ENCODE measurements at places on chromosomes 13 and 19.
A peak's percentile ranks its signal among the peaks of the same experiment; 100 is the strongest.

- DNase-seq = no peak
Measured at GRCh38 chr13:84417416-84417815, 535.1 kb upstream of the SLITRK1 start.

DNA sequence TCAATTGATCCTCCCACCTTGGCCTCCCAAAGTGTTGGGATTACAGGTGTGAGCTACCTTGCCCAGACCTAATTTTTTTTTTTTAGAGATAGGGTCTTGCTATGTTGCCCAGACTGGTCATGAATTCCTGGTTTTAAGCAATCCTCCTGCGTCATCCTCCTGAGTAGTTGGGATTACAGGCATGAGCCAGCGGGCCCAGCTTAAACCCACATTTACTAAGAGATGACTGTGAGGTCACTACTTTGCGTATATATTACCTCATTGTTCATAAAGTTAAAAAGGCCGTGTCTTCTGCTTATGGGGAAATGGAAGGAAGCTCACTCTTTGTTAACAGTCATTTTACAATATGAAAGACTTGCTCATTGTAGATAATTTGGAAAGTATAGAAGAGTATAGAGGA lies 39.6 kb upstream of the C1QTNF9 start:
- DNase-seq = no peak

DNA sequence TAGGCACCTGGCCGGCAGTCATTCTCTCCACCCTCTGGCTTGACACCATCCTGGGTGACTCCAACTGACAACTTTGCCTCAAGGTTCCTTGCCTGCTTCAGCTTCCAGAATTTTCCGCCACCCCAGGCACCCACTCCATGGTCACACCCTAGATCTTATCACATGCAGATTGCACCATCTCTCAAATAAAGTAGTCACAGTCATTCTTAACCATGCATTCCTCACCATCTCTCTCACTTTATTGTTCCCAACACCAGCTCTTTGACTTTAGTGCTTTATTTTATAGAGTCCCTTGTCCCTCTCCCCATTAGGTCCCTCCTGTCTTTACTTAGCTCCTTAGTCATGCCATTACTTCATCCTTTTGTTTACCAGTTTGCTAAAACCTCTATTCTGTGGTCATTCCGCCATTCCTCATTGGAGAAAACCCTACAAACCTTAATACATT lies 351.7 kb downstream of the SPRY2 start:
- DNase-seq = no peak

DNA sequence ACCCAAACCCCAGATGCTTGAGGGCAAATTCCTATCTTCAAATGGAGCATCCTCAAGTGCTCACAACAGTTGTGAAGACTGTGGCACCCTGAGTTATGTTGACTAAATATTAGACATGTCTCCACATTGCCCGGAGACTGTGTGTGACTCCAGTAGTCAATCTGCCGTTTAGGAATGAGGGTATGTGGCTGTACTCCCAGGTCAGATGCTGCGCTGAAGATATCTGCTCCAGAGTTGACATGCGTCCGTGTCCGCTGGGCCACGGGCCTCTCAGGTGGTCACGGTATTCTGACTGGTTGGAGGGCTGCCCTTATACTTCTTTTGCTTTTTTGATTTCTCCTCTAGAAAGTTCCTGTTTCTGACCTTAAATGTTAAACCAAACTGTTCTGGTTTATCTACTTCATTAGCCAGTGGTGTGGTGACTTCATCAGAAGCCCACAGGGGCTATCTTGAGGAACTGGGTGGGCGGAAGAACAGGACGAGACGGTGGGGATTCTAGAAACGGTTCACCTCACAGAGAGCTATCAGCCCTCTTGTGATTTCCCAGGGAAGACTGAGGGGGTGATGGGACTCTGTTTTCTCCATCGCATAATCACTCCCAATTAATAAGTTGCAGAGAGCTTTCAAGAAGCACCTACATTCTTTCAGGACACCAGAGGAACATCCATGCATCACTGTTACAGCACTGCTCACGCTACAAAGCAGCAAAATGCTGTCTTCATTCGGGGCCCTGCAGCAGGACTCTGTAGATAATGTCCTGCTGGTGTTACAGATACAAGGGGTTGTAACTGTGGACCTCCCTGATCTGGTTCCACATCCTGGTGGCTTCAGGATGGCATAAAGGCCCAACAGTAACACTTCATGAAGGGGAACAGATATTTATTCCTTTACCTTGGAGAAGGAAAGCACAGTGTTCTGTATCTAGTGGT lies 1.3 kb upstream of the LCP1 start:
- no peak for DNase-seq

GRCh38 chr13:78201411-78201810 lies 282.8 kb upstream of the EDNRB start:
- no peak for DNase-seq

DNA sequence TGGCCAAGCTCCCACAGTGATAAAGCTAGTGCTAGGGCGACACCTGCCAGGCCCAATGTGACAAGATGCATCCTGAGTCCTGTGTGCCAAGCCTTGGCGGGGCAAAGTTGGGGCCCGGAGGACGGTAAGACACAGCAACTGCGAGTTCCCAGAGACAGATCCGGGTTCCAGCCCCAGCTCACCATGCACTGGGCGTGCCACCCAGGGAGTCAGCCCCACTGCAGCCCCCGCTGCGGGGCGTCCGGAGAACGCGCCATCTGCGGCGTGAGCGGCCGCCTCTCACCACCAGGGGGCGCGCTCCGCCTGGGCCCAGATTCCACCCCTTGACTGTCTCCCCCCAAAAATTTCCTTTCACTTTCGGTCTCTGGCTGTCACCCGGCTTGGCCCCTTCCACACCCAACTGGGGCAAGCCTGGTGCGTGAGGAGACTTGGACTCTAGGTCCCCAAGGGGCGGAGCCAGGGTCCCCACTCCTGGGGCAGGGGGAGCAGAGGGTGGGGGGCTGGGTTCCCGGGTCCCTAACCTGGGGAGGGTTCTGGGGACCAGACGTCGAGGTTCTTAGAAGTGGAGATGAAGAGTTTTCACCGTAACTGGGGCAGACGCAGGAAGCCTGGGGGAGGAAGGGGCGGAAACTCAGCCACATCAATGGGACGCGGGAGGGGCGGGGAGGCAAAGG lies at the start of gene FLT3LG:
Gene FLT3LG, plus strand, starts transcription at position 348 of the 674 bp plus-strand sequence. CDS start 425 bp downstream, outside the sequence.
- DNase-seq = peak; percentile 90

- no peak for DNase-seq
Measured at GRCh38 chr19:42345191-42345812, 19.9 kb downstream of the MEGF8 start.

DNA sequence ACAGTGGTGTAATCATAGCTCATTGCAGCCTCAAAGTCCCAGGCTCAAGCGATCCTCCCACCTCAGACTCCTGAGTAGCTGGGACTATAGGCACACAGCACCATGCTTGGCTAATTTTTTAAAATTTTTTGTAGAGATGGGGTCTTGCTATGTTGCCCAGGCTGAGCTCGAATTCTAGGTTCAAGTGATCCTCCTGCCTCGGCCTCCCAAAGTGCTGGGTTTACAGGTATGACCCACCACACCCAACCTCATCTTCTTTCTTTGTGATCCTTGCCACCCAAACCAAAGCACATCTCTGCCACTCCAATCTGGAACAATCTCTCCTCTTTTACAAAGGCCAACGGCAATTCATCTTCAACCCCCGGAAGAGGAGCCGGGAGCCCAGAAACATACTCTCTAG lies 38.6 kb downstream of the INSR start:
- no peak for DNase-seq

- DNase-seq = no peak
Measured at GRCh38 chr13:73210218-73210883, 151.5 kb downstream of the KLF5 start.

DNA sequence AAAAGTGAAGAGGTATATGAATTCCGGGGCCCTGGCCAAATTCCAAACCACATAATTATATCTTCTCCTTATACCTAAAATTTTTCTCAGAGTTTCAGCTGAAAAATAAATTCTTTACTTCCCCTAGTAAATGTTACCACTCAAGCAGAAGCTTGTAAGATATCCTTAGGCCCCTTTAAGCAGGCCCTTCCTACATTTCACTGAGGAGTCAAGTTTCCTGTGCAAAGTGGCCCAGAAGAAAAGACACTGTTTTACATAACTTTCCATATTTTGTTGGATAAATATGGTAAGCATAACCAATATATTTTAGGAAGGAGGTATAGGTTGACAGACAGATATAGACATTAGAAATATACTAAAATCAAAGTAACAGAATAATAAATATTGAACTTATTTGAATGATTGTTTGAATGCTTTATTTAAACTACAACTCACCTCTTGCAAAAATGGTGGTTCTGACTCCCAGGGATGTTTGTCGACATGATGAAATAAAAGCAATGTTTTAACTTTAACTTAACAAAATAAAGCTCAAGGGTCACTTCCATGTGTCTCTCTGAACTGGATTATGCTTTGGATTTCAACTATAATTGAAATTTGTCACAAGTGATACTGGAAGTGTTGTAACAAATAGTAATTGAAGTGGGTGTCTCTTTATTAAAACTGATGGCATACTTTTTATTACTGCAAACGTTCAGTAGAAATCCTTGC lies 141.2 kb downstream of the SPRY2 start:
- DNase-seq = no peak

DNA sequence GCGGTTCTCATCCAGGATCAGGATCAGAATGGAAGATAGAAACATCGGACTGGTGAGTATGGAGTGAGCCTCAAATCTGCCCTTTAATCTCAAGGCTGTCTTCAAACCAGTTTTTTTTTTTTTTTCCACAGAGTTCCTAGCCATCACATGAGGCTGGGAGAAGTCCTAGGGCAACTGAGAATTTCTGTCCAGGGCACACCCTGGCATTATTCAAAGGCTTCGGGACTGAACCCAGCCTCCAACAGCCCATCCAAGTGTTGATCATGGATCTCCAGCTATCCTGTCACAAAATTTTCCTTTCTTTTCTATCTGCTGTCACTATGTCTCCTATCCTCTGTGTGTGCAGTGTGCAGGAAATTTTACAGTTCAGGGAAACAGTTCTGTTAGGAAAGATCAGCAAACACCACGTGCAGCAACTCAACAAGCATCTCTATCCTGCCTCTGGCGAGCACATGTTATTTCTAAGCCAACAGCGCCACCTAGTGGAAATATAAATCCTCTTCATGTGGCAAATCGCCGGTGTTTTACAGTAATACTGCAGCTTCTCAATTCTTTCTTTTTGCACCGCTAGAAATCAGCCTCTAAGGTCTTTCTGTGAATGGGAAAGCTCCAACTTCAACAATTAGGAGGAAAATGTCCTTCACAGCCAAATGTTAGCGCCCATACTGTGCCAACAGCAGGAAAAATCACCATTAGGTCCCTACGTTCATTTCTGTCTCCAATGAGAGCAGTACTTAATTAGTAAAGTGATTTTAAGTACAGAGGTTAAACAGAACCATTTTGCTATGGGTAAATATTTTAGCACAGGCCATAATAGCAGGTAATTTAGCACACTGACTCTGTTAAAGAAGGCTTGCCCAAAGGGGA lies 21.4 kb upstream of the ZNF181 start:
- no peak for DNase-seq

- DNase-seq = no peak
Measured at GRCh38 chr13:41006978-41007743, 12.0 kb downstream of the ELF1 start.

GRCh38 chr13:67632590-67632989 lies 402.5 kb upstream of the PCDH9 start:
- DNase-seq = no peak

DNA sequence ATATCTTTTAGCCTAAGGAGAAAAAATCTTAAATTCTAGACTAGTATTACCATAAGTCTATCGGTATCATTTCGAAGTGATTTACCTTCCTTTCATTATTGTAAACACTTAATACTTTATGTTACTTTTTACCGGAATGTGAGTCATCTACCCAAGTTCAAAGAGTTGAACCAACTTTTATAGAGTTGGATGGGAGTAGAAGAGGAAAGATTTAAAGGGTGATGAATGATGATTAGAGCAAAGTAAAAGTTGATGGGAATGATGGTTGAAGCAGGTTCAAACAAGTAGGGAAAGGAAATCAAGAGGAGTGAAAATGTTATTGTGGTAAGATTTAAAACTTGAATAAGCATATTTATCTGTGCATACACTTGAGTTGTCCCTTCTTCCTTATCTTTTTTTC lies 11.3 kb upstream of the LPAR6 start:
- DNase-seq = no peak

DNA sequence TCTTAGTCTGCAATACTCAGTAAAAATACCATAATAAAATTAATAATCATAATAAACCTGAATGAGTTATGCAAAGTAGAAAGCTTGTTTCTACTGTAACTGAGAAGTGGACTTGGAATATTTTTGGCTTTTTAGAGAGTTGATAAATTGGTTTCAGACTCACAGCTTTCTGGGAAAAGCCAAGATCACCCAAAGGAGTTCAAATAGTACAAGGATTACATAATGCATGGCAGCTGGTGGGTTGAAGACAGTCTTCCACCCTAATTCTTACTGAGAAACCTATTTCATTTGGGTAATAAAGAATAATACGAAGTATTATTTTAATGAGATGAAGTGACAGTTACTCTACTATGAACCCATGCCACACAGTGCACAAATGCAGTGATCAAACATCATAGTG lies 139.4 kb upstream of the KLF12 start:
- DNase-seq = no peak

GRCh38 chr19:20171285-20171684 lies 4.3 kb downstream of the ZNF486 start:
- DNase-seq = no peak

- DNase-seq = peak; percentile 66
Measured at GRCh38 chr19:50000038-50000840, 24.9 kb downstream of the VRK3 start.

GRCh38 chr13:63167699-63168337 lies 1752.2 kb upstream of the PCDH20 start:
- DNase-seq = no peak

DNA sequence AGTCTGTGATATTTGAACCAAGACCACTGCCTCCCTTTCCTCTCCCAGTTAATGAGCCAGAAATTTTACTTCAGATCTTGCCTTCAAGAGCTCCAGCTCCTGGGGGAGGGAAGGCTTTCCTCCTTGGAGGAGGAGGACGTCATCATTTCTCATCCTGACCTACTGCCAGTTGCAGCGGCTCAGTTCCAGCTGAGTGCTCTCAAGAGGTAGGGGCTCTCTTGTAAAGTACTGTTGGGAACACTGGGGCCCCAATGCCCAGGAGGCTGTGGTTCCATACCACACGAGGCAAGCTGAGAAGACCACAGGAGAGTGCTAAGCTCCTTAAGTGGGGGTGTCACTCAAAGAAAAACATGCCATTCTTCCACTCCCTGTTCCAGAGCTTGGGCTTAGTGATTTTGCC lies 36.2 kb downstream of the METTL21C start:
- DNase-seq = no peak

GRCh38 chr19:18091217-18091608 lies 4.5 kb upstream of the IL12RB1 start:
- peak; percentile 89 for DNase-seq

DNA sequence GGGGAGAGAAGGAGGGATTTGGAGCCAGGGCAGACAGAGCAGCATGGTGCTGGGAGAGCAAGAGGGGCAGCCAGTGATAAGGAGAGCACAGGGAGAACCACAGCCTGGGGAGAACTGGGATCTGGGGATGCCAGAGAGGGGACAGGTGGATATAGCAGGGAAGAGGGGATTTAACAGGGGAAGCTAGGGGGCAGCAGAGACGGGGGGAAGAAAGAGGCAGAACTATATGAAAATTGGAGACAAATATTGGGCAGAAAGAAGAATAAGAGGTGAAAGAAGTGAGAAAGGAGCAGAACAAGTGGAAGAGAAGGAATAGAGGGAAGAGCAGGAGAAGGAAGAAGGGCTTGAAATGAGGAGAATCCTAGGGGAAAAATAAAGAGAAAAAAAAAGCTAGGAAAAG lies 6.5 kb upstream of the ZNF528 start:
- DNase-seq = no peak

Data from Right ventricle myocardium inferior (tissue), 1 donor.